Activated CD8-positive, alpha-beta memory T cell treated with anti-CD3 and anti-CD28 coated beads for 1 hour (primary cell): ENCODE measurements at places on chromosomes 4 and X.

DNA sequence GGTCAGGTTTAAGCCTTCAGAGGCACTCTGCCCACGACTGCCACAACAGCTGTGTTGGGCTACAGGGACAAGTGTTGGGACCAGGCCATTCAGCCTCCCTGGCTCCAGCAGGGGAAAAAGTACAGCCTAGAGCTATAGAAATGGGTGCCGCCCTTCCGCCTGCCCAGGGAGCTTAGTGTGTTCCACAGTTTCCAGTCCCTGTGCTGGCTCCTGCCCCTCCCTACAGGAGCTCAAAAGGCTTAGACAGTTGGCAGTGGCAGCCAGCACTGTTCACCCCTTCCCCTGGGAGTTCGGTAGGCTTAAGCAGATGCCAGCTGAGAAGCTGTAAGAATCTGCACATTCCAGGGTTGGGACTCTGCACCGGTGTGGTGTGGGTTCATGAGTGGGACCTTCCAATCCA is 408.2 kb upstream of the INTU start:
- no peak for DNase-seq

DNA sequence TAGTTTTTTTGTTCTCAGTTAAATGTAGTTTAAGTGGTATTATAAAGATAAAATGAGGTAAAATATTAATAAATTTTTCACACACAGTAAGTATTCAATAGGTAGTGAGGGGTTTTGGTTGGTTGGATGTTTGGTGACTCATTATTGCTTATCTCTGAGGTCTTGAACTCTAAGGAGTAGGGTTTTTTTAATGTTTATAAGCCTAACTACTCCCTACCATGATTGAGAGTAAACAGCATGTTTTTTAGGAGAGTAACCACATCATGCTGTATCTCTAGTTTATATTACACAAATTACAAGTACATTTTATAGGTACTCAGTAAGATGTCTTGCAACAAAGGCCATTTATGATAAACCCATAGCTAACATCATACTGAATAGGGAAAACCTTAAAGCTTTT is 181.6 kb downstream of the MAPK10 start:
- DNase-seq: no peak

DNA sequence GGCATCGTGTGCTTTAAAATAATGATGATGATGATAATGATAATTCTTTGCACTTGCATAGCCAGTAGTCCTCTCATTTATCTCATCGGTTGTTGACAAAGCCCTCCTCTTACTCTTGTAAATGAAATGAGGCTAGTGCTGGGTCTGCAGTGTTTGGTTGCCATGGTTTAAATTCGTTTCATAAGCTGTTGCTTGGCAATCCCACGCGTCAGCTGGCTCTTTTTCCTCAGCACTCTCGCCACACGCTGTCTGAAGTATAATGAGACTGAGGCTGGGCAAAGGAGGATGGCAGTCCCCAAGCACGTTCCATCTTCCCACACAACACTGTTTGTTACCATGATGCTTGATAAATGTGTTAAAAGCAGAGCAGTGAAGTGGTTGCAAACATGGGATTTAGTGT is 15.5 kb downstream of the PAGE4 start:
- DNase-seq: no peak

DNA sequence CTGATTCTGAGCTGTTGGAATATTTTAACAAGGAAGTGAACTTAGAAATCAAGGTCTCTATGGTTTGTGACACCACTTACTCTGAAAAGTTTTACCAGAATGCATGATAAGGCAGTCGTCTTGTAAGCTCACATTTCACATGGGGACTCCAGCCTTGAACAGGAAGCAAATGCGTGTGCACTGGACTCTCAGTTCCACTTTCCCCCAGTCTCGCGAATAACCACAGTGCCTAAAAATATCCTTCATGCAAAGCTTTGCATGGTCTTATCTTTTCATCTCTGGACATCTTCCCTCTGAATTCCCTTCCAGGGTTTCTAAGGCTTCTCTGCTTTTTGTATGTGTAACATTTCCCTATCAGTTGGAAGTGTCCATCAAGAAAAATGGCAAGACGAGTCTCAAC is 581.8 kb downstream of the NLGN4X start:
- DNase-seq: no peak

DNA sequence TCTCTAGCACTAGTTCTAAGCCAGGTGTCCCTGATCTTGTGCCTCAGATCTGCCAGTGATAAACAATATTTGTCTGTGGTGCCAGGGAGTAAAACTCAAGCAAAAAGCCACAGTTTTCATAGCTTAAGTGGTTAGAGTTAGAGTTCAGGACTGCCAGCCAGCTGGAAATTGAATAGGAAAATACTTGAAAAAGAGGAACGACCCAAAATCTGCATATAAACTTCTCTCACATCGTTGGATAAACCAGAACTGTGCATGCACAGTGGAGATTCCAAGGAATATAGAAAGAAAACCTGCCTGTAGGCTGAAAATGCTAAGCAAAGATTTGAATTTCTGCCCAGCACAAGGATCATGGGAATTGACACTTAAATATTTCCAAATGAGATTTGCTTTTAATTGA is 35.0 kb upstream of the GNPDA2 start:
- no peak for DNase-seq
